ENCODE measurements at places on chromosomes 12 and 14.

- DNase-seq = no peak
These were observed 108.7 kb upstream of the CCND2 start for GRCh38 chr12:4164559-4165558.

DNA sequence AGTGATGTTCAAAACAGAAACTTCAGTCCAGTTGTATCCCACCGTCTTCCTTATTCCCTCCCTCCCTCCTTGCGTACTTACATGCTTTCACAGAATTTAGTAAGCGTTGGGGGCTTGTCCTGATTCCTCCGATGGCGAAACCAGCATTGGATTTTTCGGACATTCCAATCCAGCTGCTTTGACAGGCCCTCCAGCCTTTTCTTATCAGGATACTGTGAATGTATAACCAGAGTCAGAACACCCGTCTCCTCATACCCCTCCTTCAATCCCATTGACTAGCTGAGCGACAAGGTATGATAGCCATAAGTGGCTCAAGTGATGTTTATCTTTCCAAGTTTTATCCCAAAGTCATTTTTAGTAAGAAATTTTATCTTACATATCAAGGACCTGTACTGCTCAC, 24.2 kb downstream of the CERS5 start:
- no peak for DNase-seq

DNA sequence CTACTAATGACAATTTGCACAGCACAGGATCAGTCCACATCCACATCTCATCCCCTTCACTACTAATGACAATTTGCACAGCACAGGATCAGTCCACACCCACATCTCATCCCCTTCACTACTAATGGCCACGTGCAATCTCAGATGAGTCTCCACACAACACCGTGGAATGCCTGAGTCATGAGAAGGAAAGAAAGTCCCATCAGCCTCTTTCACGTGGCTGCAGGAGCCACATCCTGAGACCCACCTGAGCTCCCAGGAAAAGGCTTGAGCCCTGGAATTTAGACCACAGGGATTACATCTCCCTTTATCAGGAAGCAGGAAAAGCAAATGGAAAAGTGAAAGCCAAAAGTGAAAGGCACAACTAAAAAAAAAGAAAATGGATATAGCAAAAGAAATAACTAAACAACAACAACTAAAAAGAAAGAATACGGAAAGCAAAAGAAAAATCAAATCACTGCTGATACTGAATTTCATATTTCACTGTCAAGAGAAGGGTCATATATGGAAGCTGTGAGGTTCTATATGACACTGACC, 1300.5 kb downstream of the TMEM121 start:
- no peak for DNase-seq

GRCh38 chr12:123608182-123608581, 6.3 kb downstream of the DDX55 start:
- no peak for DNase-seq

- no peak for DNase-seq
These were observed 152.2 kb upstream of the SLC38A2 start for GRCh38 chr12:46524778-46525177.

GRCh38 chr14:89447182-89447944, 30.3 kb upstream of the FOXN3 start:
- no peak for DNase-seq

DNA sequence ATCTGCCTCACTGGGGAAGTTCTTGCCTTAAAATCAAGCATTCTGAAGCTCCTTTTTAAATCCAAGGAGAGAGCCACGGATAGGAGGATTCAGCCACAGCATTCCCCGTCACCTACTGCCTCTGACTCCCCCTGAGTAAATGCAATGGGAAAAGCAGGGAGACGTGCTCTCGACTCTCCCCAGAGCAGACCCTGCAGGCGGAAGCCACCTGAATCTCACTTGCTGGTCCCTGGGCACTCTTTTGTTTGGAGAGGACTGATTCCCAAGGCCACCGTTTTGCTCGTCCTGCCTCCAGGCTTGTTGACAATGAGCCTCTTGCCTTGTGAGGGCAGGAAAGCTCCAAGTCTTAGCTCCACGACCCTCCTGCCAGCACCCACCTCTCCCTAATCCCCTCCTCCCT, 204.5 kb downstream of the SLC15A4 start:
- DNase-seq = no peak

DNA sequence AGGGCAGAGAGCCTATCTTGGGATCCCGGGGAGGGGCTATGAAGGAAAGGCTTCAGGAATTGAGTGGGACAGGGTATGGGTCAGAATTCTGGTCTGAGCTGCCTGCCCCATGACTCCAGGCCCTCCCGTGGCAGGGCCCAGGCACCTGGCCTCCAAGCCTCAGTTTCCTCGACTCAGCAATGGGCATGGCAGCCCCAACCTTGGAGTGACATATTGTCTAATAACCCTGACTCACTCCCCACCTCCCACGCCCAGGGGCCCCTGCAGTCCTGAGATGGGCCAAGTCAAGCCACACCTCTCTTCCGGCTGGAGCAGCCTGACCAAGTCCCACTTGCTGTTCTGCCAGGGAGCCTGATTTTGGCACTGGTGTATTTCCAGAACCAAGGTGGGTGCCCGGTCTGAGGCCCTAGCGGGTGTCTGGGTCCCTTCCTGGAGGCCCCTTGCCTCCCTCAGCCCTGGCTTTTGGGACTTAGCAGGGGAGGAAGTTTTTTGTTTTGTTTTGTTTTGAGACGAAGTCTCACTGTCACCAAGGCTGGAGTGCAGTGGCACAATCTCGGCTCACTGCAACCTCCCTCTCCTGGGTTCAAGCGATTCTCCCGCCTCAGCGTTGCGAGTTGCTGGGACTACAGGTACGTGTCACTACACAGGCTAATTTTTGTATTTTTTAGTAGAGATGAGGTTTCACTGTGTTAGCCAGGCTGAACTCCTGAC, 40.3 kb upstream of the RCOR1 start:
- no peak for DNase-seq

GRCh38 chr12:95634622-95635621, 83.6 kb upstream of the USP44 start:
- no peak for DNase-seq

GRCh38 chr14:24162093-24162492, 1.0 kb downstream of the IRF9 start:
- no peak for DNase-seq

- DNase-seq = no peak
These were observed 146.6 kb downstream of the EFCAB11 start for GRCh38 chr14:89807892-89808291.

GRCh38 chr12:42757624-42758119, 168.1 kb upstream of the PRICKLE1 start:
- DNase-seq = no peak

DNA sequence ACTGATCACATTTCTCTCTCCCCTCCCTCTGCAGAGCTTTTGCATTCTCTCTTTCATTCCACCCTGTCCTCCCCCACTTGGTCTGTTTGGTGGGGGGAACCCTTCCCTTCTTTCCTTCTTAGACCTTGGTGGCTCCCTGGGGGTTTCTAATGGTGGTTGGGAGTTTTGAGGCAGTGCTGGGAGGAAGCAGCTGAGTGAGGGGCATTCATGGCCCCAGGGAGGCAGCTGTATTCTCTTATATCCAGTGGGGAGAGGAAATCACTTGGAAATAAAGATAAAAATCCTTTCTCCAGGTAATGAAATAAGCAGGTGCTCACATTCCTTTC, 13.3 kb downstream of the NGDN start:
- no peak for DNase-seq

DNA sequence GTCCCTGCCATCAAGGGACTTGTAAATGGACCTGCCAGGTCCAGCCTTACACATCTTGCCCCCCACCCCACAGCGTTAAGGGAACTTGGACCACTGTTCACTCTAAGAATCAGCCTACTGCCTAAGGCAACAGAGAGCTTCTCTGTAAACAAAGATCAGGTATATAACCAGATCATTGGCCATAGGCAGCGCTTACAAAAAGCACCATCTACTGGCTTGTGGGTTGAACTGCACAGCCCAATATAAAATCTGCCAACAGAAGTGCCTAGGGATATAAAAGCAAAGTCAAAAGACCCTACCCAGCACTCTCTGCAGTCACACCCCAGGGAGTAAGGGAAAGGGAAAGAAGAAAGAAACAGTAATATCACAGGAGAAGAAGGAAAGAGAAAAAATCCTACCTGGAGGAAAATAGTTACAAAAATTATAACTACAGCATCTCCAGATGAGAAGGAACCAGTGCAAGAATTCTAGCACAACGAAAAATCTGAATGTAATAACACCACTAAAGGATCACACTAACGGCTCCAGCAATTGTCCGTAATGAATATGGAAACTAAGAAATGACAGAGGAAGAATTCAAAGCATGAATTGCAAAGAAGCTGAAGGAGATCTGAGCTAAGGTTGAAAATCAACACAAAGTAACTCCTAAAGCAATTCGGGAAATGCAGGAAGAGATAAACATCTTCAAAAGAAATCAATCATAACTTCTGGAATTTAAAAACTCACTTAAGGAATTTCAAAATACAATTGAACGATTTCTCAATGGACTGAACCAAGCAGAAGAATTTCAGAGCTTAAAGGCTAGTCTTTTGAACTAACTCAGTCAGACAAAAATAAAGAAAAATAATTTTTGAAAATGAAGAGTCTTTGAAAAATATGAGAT, 95.2 kb upstream of the PCED1B start:
- DNase-seq = no peak

GRCh38 chr12:48999371-49000131, at the start of gene DDN:
DDN (minus strand) TSS chr12:48999375; CDS start chr12:48999287, 88 bp downstream.
- no peak for DNase-seq

GRCh38 chr14:76208340-76208739, 56.6 kb downstream of the GPATCH2L start:
- no peak for DNase-seq

DNA sequence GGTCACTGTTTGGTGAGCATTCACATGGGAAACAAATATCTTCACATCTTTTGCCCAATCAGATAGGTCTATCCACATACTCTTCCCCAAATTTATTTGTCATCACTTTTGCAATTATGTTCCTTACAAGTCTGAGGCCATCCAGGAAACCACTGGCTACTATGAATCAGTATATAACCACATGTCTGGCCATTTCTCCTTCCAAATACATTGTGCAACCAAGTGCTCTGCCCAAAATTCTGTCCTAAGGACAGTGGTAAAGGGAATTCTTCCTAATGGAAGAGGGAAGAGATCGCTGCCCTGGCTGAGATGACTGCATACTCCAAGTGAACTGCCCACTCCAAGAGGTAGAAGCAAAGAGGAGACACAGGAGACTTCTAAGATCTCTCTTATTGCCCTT, 148.9 kb upstream of the MAX start:
- no peak for DNase-seq

GRCh38 chr14:27065886-27066285, 468.1 kb upstream of the NOVA1 start:
- DNase-seq = no peak

DNA sequence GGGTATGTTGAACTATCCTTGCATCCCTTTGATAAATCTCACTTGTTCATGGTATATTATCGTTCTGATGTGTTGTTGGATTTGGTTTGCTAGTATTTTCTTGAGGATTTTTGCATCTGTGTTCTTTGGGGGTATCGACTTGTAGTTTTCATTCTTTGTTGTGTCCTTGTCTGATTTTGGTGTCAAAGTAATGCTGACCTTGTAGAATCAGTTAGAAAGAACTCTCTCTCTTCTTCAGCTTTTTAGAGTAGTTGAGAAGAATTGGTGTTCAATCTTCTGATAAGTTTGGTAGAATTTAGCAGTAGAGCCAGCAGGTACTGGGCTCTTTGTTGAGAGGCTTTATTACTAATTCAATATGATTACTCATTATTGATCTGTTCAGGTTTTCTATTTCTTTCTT, 707.2 kb upstream of the LRFN5 start:
- DNase-seq = no peak

- DNase-seq = no peak
These were observed 134.4 kb downstream of the KITLG start for GRCh38 chr12:88445705-88446394.

DNA sequence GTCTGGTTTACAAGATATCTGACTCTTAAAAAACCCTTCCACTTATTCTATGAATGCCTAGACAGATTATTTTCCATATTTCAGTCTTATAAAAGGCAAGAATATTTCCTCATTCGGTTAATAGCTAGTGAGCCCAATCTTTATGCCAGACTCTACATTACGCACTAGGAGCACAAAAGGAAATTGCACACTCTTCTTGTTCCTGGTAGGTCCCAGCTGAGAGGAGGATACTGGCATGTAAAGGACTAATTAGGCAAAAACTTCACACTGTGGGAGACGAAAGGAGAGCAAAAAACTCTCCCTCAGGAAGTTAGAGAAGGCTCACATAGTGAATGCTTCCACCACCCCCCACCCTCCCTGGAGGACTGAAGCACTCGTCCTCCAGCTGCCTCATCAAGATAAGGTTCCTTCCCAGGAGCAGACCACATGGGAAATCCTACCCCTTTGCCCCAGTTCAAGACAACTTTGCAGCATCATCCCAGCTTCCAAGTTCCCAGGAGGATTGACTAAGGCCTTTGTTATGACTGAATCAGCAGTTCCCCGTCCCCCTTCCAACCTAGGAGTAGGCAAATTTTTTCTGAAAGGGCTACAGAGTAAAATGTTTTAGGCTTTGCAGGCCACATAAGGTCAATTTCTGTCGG, 14.5 kb downstream of the CAPZA3 start:
- DNase-seq = no peak

- DNase-seq = no peak
These were observed 34.4 kb upstream of the EGLN3 start for GRCh38 chr14:33985242-33985641.

GRCh38 chr12:96335270-96335669, 65.0 kb downstream of the CDK17 start:
- no peak for DNase-seq

GRCh38 chr14:104930526-104931303, 6.0 kb downstream of the PLD4 start:
- no peak for DNase-seq

- DNase-seq = no peak
These were observed 213.7 kb upstream of the NPAS3 start for GRCh38 chr14:32724867-32725471.

DNA sequence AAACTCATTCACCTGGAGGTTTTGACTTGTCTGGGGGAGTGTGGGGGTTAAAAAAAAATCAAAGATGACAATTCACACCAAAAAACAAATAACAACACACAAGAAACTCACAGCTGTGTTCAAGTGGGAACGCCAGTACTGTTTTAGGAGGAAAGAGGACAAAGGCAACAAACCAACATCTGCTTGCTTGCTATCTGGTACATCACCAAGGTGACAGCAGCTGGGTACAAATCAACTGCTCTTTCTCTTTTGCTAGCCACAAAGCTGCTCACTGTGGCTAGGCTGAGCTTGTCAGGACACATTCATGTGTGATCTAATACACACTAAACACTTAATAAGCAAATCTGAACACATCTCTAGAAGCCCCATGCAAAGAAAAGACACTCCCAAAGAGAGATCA, 128.0 kb upstream of the RAP1B start:
- DNase-seq = no peak

DNA sequence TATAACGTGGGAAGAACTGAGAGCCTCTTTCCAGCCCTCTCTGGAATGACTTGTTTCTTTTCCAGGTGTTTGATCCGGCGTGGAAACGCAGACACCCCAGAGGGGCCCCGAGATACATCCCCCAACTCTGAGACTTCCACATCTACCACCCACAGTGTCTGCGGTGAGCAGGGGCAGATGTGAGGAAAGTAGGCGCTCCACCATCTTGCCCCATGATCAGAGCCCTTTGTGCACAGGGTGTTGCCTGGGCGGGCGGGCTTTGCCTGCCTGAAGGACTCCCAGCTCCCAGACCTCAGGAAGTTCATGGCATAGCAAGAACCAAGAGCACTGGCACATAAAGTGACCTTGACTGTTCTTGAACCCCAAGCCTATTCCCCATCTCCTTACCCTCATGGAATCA, 2.8 kb downstream of the CARMIL3 start:
- DNase-seq = no peak
